AG08395 (cell line): ENCODE measurements at places on chromosomes 3 and 15.

GRCh38 chr3:170977949-170978745 lies 48.4 kb downstream of the SLC2A2 start:
- peak; percentile 32 for DNase-seq

DNA sequence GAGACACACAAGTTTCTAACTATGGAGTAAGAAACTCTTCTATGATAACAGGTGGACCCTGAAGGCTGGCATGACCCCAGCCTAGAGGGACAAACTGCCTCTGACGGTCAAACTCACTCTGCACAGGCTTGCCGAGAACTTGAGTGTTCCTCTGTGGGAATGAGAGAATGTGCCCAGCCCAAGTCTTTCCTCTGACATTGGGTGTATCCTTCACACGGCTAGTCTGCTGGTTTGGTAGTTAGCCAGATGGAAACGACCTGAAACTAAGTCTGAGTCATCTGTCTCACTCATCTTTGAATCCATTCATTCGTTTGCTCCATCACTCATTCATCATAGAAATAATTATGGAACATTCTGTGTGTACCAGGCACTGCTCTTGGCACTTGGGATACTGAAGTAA lies 198.4 kb downstream of the ATP10A start:
- peak; percentile 48 for DNase-seq

DNA sequence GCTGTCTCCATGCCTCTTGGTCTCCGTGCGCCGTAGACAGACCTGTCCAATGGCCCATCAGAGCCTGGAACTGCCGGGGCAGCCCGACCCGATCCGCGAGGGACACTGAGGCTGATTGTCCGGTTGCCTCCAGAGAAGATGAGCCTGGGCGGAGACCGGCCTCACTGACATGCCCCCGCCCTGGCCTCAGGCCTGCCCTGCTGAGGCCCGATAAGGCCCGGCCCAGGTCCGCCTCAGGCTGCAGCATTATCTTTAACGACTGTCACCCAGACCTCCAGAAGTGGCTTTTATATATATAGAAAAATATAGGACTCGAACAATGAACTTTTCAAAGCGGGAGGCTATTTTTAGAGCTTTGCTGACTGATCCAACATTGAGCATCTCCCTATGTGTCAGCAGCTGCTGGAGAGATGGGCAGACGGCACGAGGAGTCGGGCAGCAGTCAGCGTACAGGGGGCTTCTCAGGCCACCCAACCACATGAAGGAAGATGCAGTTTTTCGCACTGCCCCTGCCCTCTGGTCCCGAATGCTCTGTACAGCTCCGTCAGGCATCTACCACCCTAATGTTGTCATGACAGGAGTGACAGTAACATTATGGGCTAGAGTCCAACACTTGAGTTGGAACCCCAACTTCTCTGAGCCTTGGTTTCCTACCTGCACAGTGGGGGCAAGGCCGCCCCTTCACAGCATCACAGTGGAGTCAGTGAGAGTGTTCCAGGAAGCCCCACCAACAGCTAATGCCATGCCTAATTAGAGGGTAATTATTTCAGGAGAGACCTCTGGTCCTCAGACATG lies 112.0 kb upstream of the RPL32 start:
- no peak for DNase-seq

DNA sequence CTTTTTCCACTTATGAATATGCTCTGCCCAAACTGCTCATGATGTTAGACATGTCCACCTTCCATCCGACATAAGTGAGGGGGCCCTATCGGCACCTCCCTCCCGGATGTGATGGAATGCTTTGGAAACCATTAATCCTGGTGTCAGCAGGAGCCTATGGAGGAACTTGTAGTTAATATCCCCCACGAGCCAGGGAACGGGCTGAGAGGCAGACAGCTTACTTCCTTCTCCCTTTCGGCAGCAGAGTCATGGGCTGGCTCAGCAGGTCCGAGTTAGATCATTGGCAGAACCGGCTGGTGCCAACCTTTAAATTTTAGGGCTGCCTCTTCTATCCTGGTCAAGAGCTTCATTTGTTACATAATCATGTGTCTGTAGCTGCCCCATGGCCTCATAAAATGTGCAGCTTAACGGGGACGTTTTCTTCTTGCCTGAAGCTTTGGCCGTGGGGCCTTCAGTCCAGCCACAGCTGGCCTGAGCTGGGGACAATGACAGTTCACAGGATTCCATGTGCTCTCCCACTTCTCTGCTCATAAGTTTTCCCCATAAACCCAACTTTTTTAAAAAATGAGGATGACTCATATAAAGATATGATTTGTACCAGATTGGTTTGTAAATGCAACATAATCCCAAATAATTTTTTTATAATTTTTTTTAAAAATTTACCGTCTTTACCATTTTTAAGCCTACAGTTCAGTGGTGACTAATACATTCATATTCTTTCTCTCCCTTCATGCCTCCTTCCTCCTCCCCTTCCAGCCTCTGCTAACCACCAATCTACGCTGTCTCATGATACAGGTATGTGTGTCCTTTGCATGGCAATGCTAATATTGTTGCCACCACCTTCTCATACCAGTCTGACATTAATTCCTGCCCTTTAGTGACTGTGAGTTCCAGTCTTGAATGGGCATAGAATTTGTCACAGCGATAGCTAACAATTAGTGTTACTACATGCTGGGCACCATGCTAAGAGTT lies 62.2 kb upstream of the RGMA start:
- DNase-seq, result no peak

- no peak for DNase-seq
These were observed 13.2 kb upstream of the GPR160 start for GRCh38 chr3:170024581-170024980.

DNA sequence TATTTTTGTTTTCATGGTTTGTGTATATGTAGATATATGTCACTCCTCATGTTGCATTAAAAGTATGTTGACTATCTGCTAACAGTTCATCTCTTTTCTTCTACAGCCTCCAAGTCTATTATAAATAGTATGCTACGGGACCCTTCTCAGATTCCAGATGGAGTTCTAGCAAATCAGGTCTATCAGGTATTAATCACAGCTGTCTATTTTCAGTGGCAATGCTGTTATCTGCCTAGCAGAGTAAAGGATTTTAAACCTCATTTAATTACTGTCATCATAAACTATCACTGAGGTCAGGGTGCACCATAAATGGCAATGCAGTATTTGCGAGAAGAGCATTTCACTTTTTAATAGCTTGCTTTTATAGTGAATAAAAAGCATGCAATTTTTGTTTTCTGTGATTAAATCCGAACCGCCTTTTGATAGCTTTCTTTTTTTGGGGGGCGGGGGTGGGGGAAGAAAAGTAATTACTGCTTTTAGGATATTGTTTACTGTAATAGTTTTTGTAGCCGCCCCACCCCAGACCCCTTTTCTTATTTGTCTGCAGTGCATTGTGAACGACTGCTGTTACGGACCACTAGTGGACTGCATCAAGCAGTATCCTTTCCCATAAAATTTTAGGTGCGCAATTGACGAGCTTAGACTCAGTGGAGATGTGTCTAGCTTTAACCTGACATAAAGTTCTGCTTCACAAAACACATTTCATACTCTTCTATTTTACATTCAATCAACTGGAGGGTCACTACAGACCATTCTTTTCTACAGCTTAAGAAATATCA lies 112.3 kb downstream of the CDIN1 start:
- DNase-seq, result no peak

DNA sequence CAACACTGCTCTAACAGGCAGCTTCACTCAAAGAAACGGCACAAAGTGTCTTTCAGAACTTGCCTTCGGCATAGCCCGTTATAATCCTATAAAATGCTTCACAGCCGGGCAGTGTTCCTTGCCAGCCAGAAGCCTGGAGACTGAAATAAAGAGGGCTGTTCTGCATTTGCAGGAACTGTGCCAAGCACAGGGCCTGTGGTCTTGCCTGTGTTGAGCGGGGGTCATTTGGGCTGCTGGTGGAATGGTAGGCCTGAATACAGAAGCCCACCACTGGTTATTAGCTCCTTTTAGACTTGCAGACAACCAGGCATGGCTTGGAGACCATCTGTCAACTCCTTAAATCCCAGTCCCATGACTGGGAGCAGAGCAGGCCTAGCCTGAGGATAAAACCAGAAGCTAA lies 4.7 kb upstream of the ARHGEF3 start:
- no peak for DNase-seq

DNA sequence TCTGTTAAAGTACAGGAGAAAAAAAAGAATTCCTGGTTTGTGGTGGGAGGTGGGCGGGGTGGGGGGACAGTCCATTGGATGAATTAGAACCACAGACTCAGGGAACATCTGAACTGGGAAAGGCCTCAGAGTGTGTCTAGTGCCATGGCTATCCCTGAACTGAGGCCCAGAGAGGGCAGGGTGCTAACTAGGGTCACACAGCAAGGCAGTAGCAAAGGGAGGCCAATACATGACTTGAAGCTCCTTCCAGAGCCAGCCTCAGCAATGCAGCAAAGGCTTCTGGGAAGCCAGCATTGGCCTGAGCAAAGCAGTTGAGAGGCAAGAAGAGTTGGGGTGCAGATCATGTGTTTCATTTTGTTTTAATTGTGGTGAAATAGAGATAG lies 85.4 kb downstream of the SMAD6 start:
- DNase-seq, result no peak

DNA sequence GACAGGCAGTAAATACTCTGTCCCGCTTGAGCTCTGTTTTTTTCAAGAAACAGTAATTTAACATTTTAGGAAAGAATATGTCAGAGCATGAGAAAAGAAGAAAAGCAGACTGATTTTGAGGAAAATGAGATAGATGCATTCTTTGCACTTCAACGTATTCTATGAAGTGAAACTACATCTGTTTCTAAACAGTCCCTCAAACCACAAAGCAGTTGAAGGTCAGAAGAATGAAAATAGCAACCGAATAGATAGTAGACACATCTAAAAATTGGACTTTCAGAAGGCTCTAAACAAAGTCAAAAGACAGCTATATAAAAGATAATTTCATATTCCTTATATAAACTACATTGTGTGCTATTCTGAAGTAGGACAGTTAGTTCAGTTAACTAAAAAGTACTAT lies 172.6 kb upstream of the LRRC3B start:
- DNase-seq, result no peak

DNA sequence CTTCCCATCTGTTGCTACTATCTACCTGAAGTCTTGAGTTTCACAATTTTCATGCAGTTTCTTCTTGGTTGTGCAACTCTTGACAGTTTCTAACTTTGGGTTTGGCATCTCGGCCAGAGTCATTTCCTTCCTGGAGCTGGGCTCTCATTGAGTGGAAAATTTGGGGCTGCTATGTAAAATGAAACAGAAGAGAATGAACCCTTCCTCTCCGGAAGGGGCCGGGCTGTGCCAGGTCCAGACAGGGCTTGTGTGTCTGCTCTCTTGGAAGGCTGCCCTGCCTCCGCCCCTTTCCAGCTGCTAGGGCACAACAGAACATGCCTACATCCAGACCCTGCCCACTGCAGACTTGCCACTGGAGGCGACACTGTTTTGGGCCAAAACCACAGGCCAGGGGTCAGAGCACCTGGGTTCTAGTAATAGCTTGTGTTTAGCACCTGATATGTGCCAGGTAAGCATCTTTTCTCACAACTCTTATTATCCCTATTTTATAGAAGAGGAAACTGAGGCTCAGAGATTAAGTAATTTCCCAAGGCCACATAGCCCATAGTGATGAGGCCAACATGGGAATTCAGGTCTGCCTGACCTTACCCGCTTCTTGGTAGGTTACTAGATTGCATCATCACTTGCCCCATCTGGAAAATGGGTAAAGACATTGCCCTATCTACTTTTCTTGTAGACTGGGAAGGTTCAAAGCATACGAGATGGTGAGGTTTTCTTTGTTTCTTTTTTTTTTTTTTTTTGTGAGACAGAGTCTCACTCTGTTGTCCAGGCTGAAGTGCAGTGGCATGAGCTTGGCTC lies 25.0 kb downstream of the IRAK2 start:
- peak; percentile 70 for DNase-seq

DNA sequence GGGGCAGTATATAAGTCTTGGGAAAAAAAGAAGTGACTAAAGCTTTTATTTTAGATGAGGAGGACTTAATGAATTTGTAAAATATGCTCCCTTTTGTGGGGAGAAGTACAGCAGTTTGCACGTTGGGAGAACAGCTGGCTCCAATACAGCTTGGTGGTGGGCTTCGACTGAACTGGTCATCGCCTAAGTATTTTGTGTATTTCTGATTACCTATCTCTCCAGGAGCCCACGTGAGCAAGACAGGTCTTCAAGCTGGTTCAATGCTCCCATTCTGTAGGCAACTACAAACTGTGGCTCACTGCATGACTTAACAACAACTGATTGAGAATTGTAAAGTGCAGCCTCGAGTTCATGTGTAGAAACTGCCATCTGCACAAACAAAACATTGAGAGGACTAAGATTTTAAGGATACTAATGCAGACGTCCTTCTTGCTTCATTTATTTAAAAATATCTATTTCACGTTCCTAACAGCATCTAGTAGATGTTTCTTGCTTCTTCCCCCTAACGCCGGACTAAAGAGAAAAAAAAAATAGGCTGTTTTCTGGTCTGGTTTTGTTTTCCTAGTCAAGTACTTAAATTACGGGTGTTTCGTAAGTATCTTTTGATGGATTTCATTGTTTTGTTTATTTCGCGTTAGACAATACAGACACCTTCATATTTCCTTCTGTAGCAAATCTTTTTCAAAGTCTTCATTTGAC lies 1.4 kb upstream of the GREM1 start:
- DNase-seq, result no peak

DNA sequence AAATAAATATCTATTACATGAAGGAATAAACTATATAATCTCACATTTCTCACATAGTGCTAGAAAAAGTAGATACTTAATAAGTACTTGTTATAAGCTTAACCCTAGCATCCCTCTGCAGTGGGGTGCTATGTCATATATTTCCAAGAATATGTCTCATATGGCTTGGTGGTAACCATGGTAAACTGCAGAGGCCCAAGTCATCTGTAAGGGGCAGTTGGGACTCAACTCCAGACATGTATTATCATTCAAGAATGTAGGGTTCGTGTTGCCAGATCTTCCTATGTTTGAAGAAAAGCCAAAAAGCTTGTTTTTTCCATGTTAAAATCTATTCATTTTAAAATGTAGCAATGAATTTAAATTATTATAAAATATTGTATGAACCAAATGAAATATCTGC lies 46.2 kb downstream of the ZNF385D start:
- DNase-seq, result no peak

DNA sequence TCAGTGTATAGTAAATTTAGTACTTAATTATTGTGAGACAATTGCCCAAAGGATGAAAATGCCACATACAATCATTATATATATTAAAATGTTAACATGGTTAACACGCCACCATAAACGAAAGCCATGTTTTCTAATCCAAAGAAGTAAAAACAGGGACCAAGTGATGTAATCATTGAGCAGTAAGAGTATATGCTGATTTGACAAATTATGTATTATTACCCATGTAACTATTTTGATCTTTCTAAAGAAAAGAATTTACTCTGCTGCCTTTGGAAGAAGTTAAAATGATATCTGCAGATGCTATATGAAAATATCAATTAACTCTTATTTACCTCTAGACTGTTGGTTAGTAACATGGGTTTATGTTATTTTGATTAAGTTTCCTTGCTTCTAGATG lies 150.2 kb downstream of the NAALADL2 start:
- no peak for DNase-seq

DNA sequence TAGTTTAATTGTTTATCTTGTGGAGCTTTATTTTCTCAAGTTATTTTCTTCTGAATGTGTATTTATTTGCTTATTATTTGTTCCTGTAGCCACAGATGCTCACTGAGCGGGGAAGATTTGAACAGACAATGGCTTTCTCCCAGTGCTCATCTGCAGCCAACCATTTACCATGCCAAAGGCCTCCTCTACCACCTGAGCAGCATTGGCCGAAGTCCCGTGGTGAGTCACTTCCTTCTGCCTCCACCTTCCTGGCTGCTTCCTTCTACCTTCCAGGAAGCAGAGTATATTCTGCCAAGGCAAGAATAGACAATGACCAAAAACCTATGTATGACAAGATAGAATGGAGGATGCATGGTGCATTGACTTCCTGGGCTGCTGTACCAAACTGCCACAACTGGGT lies 443.1 kb downstream of the AGBL1 start:
- no peak for DNase-seq

GRCh38 chr15:99925661-99926461 lies 192.6 kb upstream of the LYSMD4 start:
- DNase-seq, result no peak
